HS-5 (cell line): ENCODE measurements at places on chromosomes 12 and 14.

DNA sequence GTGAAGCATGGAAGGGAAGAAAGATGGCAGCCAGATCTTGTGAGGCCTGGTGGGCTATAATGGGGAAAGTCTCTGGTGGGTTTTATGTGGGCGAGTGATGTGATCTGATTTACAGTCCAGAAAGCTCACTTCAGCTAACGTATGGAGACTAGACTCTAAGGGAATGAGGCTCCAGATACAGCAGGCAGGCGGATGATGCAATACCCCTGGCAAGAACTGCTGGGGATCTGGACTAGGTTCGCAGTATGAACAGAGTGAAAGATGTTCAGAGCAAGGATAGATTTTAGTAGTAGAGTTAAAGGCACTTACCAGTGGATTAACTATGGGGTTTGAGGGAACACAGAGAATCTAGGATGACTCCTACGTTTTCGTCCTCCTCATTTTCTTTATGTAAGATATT is 253.1 kb downstream of the ANO2 start:
- no peak for DNase-seq

DNA sequence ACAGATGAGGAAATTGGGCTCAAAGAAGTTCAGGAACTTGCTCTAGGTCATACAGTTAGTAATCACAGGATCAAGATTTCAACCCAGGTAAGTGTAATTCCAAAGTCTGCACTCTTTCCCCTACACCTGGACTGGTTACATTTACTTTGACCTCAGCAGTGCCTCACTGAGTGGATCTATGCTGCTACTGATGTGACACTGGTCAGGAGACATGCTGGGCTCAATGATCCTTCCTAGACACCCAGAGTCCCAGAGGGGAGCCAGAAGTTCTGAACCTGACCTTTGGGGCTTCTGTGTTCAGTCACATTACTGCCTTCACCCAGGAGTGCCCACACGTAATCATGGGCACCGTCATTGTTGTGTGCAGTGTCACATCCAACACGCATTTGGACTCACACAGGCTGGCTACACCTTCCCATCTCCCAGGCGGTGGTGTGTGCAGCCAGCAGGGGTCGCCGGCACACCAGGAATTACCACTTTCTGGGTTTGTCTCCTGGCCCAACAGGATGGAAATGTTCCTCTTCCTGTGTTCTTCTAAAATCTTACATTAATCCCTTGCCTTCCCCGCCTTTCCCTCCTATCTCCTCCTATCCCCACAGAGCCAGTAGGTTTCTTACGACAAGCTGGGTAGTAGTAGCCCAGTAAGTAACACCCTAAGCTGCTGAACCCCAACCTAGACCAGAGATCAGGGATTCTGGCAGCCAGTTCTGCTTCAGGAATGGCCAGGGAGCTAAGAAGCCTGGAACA is 25.6 kb downstream of the CALCOCO1 start:
- DNase-seq, result peak; percentile 38

- no peak for DNase-seq
Measured at GRCh38 chr14:85617791-85618190, 87.8 kb downstream of the FLRT2 start.

GRCh38 chr12:100435957-100436356 is 37.7 kb upstream of the NR1H4 start:
- DNase-seq, result no peak

- no peak for DNase-seq
Measured at GRCh38 chr14:34361504-34362011, 100.5 kb downstream of the SPTSSA start.

- no peak for DNase-seq
Measured at GRCh38 chr14:98963610-98964009, 308.4 kb downstream of the BCL11B start.

- DNase-seq, result peak; percentile 86
Measured at GRCh38 chr12:18998343-18999261, 130.9 kb upstream of the PLEKHA5 start.

DNA sequence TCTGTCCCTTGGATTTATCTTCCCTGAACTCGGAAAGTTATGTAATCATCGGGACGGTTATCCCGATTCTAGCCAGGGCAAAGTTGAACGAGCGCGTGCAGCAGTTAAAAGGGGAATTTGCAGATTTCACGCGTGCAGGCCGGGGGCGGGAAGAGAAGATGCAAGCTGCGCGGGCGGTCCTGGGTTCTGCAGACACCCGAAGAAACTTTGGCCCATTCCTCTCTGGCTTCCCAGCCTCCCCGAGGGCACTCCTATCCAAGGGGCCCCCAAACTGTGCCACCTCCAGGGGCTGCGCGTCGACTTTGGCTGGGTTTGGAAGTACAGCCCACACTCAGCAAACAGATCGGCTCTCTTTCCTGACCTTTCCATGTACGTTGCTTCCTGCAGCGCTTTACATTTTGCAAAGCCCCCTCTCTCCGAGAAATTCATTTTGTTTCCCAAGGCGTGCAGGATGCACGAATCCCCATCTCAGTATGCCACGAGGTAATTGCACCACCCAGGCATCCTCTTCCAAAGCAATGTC is 941 bp upstream of the PPP1CC start:
- DNase-seq, result no peak

GRCh38 chr12:69240631-69240995 is 1.2 kb downstream of the CPSF6 start:
- DNase-seq, result no peak

DNA sequence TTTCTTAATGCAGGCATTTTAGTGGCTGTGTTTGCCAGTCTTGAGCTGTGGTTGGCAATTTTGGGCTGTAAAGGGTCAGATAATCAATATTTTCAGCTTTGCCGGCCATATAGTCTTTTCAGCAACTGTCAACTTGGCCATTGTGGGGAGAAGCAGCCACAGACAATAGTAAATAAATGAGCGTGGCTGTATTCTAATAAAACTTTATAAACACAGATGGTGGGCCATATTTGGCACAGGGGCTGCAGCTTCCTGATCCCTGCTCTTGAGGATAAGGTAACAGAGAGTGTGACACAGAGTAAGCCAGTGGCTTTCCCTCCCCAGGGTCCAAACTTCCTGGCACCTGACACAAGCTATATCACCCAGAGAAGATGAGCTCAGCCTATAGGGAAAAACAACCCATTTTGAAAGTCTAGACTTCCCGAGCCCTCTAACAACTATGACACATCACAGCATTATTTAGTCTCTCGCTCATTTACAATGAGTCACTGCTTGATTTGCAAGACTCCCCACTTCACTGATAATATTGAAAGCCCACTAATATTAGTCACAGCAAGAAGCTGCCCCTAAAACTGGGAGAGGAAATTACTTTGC is 163.1 kb upstream of the TMPO start:
- peak; percentile 88 for DNase-seq

DNA sequence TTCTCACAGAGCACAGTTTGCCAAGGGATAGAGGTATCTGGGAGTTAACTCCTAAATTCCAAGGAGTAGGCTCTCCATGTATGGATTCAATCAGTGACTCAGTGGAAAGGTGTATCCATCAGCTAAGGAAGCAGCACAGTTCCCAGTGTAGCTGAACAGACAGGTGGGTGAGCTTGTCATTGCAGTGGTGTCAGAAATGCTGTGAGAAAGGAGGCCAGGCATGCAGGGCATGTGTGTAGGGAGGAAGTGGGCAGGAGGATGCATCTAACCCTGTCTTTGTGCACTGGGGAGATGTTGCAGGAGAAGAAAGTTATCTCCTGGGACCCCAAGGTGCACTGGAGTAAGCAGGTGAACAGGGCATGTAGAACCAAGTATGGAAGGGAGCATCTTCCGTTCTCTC is 539.0 kb downstream of the VRK1 start:
- DNase-seq, result no peak

GRCh38 chr14:20668969-20669368 is 15.4 kb upstream of the RNASE4 start:
- DNase-seq, result no peak

DNA sequence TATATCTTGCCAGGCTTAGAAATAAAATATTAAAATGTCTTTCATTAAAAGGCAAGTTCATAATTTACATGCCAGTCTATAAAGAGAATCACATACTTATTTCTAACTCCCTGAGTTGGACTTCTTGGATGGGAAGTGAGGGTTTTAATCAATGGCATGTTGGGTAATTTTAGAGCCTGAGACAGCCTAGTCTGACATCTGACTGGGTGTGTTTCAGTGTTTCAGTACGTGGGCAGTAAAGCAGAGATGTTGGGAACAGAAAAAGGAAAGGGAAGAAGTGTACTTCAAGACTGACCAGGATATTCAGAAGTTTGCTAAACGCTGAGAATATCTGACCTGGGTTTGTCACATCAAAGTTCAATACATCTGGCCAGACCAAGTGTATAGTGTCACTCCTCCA is 171.8 kb downstream of the BTG1 start:
- DNase-seq, result no peak

- DNase-seq, result no peak
Measured at GRCh38 chr14:104346608-104347007, 208.2 kb downstream of the KIF26A start.

GRCh38 chr12:53988541-53989226 is 3.7 kb downstream of the HOXC10 start:
- no peak for DNase-seq

- DNase-seq, result no peak
Measured at GRCh38 chr14:71289536-71289935, 382.3 kb downstream of the PCNX1 start.

- no peak for DNase-seq
Measured at GRCh38 chr14:54299410-54300363, 97.1 kb upstream of the CDKN3 start.

- no peak for DNase-seq
Measured at GRCh38 chr14:69693145-69693544, 73.8 kb upstream of the SRSF5 start.

DNA sequence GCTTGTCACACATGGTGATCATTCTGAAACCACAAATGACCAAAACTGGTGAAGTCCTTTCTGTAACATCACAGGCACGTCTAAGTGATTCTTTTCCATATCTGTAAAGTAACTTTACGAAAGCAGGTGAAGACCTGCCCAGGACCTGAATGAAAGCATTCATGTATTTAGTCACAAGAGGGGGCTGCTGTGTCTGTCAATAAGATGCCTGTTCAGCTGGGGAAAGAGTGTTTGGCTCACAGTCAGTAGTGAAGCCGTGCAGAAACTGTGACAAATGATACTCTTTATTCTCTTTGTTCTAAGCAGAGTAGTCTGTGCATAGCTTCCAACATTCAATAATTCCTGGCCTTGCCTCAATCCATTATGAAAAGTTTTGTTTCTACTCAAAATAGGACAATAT is 373.5 kb upstream of the OR4E1 start:
- no peak for DNase-seq

DNA sequence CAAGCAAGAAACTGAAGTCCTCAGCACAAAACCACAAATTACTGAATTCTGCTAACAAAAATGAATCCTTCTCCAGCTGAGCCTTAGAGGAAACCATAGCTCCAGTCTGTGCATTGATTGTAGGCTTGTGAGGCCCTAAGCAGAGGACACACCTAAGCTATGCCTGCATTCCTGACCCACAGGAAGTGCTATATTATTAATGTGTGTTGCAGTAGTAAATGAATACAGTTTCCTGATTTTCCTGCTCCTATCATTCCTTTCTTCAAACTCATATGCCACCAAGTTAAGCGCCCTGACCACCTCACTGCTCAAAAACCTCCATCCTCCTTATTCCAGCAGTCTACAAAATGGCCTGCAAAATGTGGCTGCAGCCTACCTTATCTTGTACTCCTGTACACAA is 151.9 kb upstream of the ABCD2 start:
- DNase-seq, result no peak

GRCh38 chr12:93261505-93262094 is 116.1 kb upstream of the NUDT4 start:
- DNase-seq, result no peak

GRCh38 chr12:94676031-94676641 is 25.8 kb upstream of the TMCC3 start:
- DNase-seq, result no peak

DNA sequence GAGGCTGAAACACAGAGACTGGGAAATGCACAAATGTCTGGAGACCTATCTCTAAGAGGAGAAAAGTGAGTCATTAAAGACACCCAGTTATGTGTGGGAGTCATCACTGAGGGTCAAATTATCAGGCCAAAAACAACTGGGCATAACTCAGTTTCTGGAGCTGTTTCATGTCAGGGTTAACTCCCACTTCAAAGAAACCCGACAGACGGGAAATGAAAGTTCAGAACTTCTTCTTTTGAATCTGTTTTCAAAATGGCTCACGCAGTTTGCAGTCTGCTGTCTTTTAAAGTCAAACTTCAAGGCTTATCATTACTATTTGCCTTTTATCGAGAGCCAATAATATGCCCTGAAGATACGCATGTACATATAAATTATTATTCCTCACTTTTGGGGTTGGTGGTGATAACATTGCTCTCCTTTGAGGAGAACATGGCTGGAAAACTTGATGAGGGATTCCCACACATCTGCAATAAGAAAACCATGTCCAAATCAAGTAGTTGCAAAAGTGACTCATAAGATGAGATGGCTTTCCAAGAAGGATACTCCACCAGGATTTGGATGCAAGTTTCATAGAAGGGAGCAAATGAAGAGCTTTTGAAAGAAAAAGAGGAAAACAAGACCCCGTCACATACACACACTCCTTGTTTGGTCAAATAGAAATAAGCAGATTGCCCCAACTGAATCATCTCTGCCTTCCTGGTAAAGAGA is 341.4 kb downstream of the ADAMTS20 start:
- no peak for DNase-seq

DNA sequence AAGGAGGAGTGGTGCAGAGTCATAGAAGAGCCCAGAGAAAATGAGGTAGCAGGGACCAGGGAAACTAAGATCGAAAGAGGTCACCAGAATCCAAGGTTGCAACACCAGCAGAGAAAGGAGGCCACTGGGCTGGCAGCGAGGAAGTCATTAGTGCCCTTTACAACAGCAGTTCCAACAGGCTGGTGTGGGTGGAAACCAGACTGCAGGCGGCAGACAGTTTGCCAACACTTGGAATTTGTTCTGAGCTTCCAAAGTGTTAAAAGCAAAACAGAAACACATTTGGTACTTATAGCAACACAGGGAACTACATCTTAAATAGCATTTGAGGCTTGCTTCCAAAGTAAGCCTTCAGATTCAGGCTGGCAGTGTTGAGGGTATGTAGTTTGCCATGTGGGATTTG is 95.2 kb upstream of the PWP1 start:
- DNase-seq, result no peak

DNA sequence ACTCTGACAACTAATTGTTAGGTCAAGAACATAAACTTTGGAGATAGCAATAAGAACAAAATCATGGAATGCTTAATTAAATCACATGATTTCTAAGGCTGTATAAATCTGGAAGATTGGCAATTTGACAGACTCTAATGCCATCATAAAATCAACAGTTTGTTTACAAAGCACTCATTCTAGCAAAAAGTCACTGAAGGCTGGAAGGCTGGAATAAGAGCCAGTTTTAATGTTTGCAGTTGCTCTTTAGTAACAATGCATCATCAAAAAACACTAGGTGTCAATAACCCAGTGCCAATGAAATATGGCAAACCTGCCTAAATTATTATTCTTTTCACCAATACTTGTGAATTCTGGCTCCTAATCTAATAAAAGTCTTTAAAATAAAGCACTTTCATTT is 65.0 kb downstream of the NUMB start:
- DNase-seq, result no peak

GRCh38 chr12:75792687-75793086 is 238.9 kb downstream of the PHLDA1 start:
- DNase-seq, result no peak

- no peak for DNase-seq
Measured at GRCh38 chr12:25970916-25971653, 12.6 kb downstream of the RASSF8 start.

- DNase-seq, result no peak
Measured at GRCh38 chr14:92282669-92283068, 40.3 kb upstream of the SLC24A4 start.
